ENCODE measurements at places on chromosomes 7 and 10.

GRCh38 chr10:50990568-50991455 lies 83.5 kb upstream of the PRKG1 start:
- peak overlapping the region; percentile 54 for H3K4me3 ChIP-seq
- no peak overlapping the region for H3K27ac ChIP-seq
- peaks cover 40% of the 10 kb centered on the region for H3K27me3 ChIP-seq
- H3K36me3 ChIP-seq: no peaks in the 10 kb centered on the region

DNA sequence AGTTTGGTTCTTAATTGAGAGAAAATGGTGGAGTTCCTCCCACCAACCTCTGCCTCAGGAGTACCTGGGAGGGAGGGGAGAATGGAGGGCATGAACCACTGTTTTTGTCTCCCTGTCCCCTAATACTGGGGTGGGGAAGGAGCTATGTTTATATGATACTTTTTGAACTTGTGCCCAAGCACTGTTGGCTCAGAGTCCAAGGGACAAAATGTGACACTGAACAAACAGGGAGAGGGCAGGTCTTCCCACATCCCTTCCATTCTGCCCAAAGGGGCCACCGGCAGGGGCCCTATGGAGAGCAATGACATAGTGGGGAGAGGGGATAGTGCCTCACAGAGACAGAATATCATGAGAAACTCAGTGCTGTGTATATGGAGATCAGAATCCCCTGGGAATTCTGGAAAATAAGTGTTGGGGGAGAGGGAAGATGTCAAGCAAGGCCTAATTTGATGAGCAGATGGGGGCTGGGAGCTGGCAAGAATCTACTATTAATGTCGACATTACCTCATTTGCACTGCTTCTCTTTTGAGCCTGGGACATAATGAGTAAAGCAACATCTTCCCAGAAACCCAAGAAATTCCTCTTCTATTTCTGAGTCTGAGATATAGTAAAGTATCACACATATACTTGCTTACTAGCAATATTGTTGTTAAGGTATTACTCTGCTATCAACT lies 180.6 kb downstream of the CYP26A1 start:
- H3K27me3 ChIP-seq: no peaks in the 10 kb centered on the region
- no peaks in the 10 kb centered on the region for H3K36me3 ChIP-seq
- H3K27ac ChIP-seq: no peak overlapping the region
- H3K4me1 ChIP-seq: no peaks in the 10 kb centered on the region
- DNase-seq: no peak

GRCh38 chr10:123562811-123563580 lies 103.2 kb upstream of the GPR26 start:
- H3K27me3 ChIP-seq: peaks cover 11% of the 10 kb centered on the region
- no peak overlapping the region for H3K4me3 ChIP-seq
- no peaks in the 10 kb centered on the region for H3K4me1 ChIP-seq
- H3K27ac ChIP-seq: no peak overlapping the region

- H3K4me3 ChIP-seq: peak overlapping the region; percentile 33
- H3K36me3 ChIP-seq: peaks cover 3% of the 10 kb centered on the region
- peaks cover 47% of the 10 kb centered on the region for H3K4me1 ChIP-seq
- peak overlapping the region; percentile 46 for H3K27ac ChIP-seq
These were observed 24.8 kb upstream of the ZNF800 start for GRCh38 chr7:127417346-127417745.

DNA sequence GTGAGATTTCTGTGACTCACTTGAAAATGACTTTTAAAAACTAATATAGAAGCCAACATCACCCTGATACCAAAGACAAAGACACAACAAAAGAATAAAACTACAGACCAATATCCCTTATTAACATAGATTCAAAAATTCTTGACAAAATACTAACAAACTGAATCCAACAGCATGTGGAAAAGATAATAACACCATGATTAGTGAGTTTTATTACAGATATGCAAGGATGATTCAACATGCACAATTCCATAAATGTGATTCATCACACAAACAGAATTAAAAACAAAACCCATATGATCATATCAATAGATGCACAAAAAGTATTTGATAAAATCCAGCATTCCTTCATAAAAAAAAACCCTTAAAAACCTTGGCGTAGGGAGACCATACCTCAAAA lies 6.5 kb downstream of the MGAM start:
- H3K36me3 ChIP-seq: no peaks in the 10 kb centered on the region
- H3K4me1 ChIP-seq: no peaks in the 10 kb centered on the region
- H3K4me3 ChIP-seq: no peak overlapping the region
- H3K27ac ChIP-seq: no peak overlapping the region
- peaks cover 8% of the 10 kb centered on the region for H3K27me3 ChIP-seq

GRCh38 chr7:156778668-156779067 lies 114.3 kb downstream of the LMBR1 start:
- H3K4me1 ChIP-seq: peaks cover 52% of the 10 kb centered on the region
- H3K27ac ChIP-seq: peak overlapping the region; percentile 99
- H3K4me3 ChIP-seq: no peak overlapping the region
- H3K27me3 ChIP-seq: no peaks in the 10 kb centered on the region

- peaks cover 7% of the 10 kb centered on the region for H3K4me1 ChIP-seq
- no peak overlapping the region for H3K27ac ChIP-seq
- peaks cover 2% of the 10 kb centered on the region for H3K27me3 ChIP-seq
- H3K36me3 ChIP-seq: no peaks in the 10 kb centered on the region
- no peak overlapping the region for H3K4me3 ChIP-seq
These were observed 8.0 kb downstream of the TNS3 start for GRCh38 chr7:47573758-47574481.

GRCh38 chr7:31408140-31408729 lies 67.7 kb upstream of the NEUROD6 start:
- no peak overlapping the region for H3K4me3 ChIP-seq
- no peak overlapping the region for H3K27ac ChIP-seq
- no peaks in the 10 kb centered on the region for H3K27me3 ChIP-seq
- no peaks in the 10 kb centered on the region for H3K36me3 ChIP-seq
- DNase-seq: no peak

DNA sequence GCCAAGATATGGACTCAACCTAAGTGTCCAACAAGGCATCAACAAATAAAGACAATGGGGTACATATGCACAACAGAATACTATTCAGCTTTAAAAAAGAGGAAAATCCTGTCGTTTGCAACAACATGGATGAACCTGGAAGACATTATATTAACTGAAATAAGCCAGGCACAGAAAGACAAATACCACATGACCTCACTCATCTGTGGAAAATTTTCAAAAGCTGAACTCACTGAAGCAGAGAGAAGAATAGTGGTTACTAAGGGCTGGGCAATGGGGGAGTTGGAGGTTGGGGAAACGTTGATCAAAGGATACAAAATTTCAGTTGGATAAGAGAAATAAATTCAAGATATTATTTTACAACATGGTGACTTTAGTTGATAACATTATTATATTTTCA lies 221.4 kb upstream of the PITRM1 start:
- H3K27me3 ChIP-seq: peaks cover 4% of the 10 kb centered on the region
- H3K27ac ChIP-seq: no peak overlapping the region
- DNase-seq: no peak
- H3K4me1 ChIP-seq: no peaks in the 10 kb centered on the region
- no peaks in the 10 kb centered on the region for H3K36me3 ChIP-seq
- no peak overlapping the region for H3K4me3 ChIP-seq

- no peak overlapping the region for H3K4me3 ChIP-seq
- no peak overlapping the region for H3K27ac ChIP-seq
- peaks cover 14% of the 10 kb centered on the region for H3K27me3 ChIP-seq
- no peaks in the 10 kb centered on the region for H3K4me1 ChIP-seq
- no peaks in the 10 kb centered on the region for H3K36me3 ChIP-seq
- no peak for DNase-seq
These were observed 196.4 kb downstream of the EVX1 start for GRCh38 chr7:27438881-27439589.

- no peak overlapping the region for H3K4me3 ChIP-seq
- H3K36me3 ChIP-seq: peaks cover 14% of the 10 kb centered on the region
- no peaks in the 10 kb centered on the region for H3K27me3 ChIP-seq
- peaks cover 3% of the 10 kb centered on the region for H3K4me1 ChIP-seq
- DNase-seq: no peak
- H3K27ac ChIP-seq: no peak overlapping the region
These were observed 65.5 kb upstream of the SRPK2 start for GRCh38 chr7:105454095-105454747.

GRCh38 chr7:16754856-16755317 lies 1.3 kb downstream of the TSPAN13 start:
- peaks cover 31% of the 10 kb centered on the region for H3K27me3 ChIP-seq
- DNase-seq: no peak
- peaks cover 12% of the 10 kb centered on the region for H3K4me1 ChIP-seq

- no peak overlapping the region for H3K4me3 ChIP-seq
- H3K27ac ChIP-seq: peak overlapping the region; percentile 89
- H3K27me3 ChIP-seq: no peaks in the 10 kb centered on the region
- peaks cover 27% of the 10 kb centered on the region for H3K4me1 ChIP-seq
- peaks cover 29% of the 10 kb centered on the region for H3K36me3 ChIP-seq
These were observed 993 bp upstream of the SND1 start for GRCh38 chr7:127650847-127651555.

DNA sequence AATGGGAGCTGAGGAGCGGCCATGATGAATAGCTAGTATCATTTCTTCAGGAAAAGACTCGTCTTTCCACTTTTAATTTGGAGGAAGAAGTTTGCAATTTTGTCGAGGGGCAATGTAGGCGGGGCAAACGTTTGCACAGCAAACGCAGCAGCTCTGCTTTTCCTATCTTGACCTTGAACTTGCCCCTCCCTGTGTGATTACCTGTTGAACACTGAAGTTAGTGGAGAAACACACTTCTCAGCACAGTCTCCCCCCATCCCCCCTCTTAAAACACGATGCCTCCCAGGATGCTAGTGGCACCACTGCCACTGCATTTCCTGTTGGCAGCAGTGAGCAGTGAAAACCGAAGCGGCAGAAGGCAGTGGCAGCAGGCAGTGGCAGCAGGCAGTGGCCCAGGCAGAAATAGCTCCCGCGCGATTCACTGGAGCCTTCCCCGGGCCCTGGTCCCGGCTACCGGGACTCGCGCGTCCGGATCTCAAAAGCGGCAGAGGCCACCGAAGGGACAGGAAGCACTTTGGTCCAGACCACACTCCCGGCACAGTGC lies at the start of gene EPDR1:
EPDR1 (plus strand) TSS at position 336 of the 544 bp plus-strand sequence. CDS start 300 bp downstream, outside the sequence.
- H3K27ac ChIP-seq: peak within 1 kb of the TSS; percentile 68
- peaks cover 19% of the 10 kb centered on the region for H3K4me1 ChIP-seq
- peak; percentile 67 for DNase-seq
- H3K27me3 ChIP-seq: peaks cover 62% of the 10 kb centered on the region
- peak within 1 kb of the TSS; percentile 76 for H3K4me3 ChIP-seq

GRCh38 chr10:102900006-102900405 lies 18.1 kb upstream of the CNNM2 start:
- DNase-seq: no peak
- H3K4me1 ChIP-seq: no peaks in the 10 kb centered on the region
- no peaks in the 10 kb centered on the region for H3K36me3 ChIP-seq
- H3K4me3 ChIP-seq: no peak overlapping the region

- H3K4me3 ChIP-seq: no peak overlapping the region
- DNase-seq: no peak
- no peak overlapping the region for H3K27ac ChIP-seq
- no peaks in the 10 kb centered on the region for H3K4me1 ChIP-seq
These were observed 144.3 kb downstream of the ADAM12 start for GRCh38 chr10:126243971-126244370.

DNA sequence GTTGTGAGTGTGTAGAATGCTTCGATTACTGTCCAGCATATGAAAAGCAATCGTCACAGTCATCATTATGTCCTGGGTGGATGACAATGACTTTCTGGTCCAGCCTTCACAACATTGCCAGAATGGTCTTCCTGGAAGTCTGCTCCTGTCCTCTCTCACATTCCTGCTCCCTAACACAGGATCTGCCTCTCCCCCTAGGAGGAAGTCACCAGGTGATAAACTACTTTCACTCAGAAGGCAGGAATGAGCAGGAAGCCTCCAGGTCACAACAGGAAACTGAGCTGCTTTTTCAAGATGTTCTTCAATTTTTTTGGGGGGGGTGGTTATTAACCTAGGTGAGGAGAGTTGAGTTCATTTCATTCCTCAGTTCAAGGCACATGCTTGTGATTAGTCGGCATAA lies 13.6 kb upstream of the GPNMB start:
- H3K4me1 ChIP-seq: no peaks in the 10 kb centered on the region
- no peak overlapping the region for H3K4me3 ChIP-seq
- no peaks in the 10 kb centered on the region for H3K36me3 ChIP-seq
- no peak overlapping the region for H3K27ac ChIP-seq
- no peaks in the 10 kb centered on the region for H3K27me3 ChIP-seq
- DNase-seq: no peak

GRCh38 chr7:26567266-26567665 lies 275.6 kb downstream of the SNX10 start:
- H3K4me1 ChIP-seq: no peaks in the 10 kb centered on the region
- DNase-seq: no peak
- H3K27me3 ChIP-seq: peaks cover 4% of the 10 kb centered on the region
- no peak overlapping the region for H3K4me3 ChIP-seq

DNA sequence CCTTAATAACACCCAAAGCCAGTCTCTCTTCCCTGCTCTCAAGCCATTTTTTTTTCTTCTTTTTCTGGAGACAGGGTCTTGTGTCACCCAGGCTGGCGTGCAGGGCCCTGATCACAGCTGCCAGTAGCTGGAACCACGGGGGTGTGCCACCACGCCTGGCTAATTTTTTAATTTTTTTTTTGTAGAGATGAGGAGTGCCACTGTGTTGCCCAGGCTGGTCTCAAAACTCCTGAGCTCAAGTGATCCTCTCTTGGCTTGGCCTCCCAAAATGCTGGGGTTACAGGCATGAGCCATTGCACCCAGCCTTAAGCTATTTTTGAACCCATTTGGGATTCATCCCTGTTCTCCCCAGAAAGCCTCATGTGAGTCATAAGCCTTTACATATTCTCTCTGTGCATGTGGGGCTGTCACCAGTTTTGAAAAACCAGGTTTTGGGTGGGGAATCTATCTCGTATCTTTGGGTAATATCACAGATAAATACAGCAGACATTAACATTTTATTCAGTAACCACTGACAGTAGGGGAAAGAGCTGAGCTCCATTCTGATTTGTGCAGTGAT lies 15.5 kb downstream of the ZNF487 start:
- peak overlapping the region; percentile 39 for H3K4me3 ChIP-seq
- H3K27ac ChIP-seq: peak overlapping the region; percentile 94
- H3K36me3 ChIP-seq: peaks cover 13% of the 10 kb centered on the region
- no peaks in the 10 kb centered on the region for H3K27me3 ChIP-seq
- DNase-seq: no peak

- no peak overlapping the region for H3K4me3 ChIP-seq
- peaks cover 9% of the 10 kb centered on the region for H3K36me3 ChIP-seq
- DNase-seq: no peak
- H3K4me1 ChIP-seq: no peaks in the 10 kb centered on the region
These were observed 33.4 kb upstream of the PDGFA start for GRCh38 chr7:552868-553635.

GRCh38 chr7:155512246-155512887 lies 34.0 kb downstream of the CNPY1 start:
- no peak overlapping the region for H3K27ac ChIP-seq
- H3K4me3 ChIP-seq: no peak overlapping the region
- H3K27me3 ChIP-seq: peaks cover 62% of the 10 kb centered on the region
- no peak for DNase-seq
- H3K4me1 ChIP-seq: peaks cover 12% of the 10 kb centered on the region
